ENCODE measurements at places on chromosomes 5 and 9.

- no peak for DNase-seq
Observed at GRCh38 chr9:93257808-93258331, 73.9 kb downstream of the WNK2 start.

GRCh38 chr5:55021821-55022220 lies 2.2 kb upstream of the GZMK start:
- DNase-seq, result no peak

- no peak for DNase-seq
Observed at GRCh38 chr5:123720955-123721354, 209.0 kb downstream of the CSNK1G3 start.

DNA sequence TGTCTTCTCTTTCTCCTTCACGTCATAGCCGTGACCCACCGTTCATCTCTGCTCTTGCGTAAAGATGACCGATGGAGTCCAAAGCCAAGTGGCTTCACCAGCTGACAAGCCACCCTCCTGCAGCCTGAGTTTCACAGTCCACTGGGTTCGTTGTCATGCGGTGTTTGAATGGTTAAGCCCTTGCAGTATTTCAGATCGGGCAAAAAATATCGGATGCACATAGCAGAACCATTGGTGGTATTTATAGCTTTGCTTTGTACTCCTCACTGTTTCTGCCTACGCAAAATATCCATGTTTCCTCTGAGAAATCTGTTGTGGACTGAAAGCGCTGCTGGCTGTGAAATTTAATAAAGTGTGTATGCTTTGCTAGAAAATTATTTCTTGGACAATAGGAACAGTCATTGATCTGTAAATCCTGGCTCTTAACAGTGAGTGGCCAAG lies 34.5 kb upstream of the NCS1 start:
- no peak for DNase-seq

DNA sequence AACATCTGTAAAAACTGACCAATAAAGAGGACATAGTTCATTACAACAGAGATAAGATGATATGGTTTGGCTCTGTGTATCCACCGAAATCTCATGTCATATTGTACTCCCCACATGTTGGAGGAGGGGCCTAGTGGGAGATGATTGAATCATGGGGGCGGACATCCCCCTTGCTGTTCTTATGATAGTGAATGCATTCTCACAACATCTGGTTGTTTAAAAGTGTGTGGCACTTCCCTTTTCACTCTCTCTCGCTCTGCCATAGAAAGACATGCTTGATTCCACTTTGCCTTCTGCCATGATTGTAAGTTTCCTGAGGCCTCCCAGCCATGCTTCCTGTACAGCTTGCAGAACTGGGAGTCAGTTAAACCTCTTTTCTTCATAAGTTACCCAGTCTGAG lies 292.8 kb downstream of the SLF1 start:
- no peak for DNase-seq
